CD4-positive, alpha-beta T cell treated with Interleukin-15 for 4 hours (primary cell): ENCODE measurements at places on chromosomes 7 and 10.

- DNase-seq: no peak
Observed at GRCh38 chr10:13272164-13272571, 27.7 kb downstream of the PHYH start.

DNA sequence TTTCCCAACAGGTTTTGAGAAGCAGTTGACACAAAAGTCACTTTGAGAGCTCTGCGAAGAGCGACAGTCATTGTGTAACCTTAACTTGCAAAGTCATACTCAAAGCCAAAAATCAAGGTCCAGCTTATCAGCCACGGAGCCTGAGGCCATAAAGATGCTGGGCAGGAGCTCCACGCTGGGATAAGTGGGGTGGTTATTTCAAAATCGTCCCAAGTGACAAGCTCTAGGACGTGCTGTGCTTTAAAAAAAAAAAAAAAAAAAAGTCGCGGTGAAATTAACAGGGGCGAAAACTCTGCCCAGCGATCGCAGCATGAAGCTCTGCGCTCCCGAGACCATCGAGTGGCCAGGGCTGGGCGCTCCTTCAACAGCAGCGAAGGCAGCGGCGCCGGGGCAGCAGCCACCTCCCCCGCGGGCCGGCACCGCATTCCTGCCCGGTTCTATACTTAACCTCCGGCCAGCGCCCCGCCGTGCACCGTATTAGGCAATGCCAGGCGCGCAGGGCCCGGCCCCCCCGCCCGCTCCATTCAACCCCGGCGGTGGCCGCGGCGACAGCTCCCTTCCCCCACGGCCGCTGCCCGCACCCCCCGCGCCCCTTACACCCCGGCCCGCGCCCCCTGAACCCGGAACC, 657 bp downstream of the HACD1 start:
- peak; percentile 4 for DNase-seq

GRCh38 chr7:157399086-157399687, 62.4 kb downstream of the DNAJB6 start:
- DNase-seq: no peak

GRCh38 chr7:41508755-41509154, 194.1 kb downstream of the INHBA start:
- no peak for DNase-seq

DNA sequence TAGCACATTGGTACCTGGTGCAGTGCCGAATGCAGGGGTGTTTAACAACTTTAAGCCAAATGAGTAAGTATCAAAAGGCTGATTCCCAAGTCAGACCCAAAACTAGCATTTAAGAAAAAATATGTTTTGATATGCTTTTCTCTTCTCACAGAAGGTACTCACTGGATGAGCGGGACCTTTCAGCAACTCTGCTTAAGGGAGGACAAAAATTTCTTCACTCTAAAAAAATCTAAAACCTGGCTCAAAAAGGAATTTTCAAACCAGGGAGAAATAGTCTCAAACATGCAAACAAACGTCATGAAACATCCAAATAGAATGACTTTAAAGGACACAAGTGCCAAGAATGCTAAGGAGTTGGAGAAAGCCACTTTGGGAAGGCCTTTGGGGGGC, 962.1 kb downstream of the KCNMA1 start:
- DNase-seq: no peak

DNA sequence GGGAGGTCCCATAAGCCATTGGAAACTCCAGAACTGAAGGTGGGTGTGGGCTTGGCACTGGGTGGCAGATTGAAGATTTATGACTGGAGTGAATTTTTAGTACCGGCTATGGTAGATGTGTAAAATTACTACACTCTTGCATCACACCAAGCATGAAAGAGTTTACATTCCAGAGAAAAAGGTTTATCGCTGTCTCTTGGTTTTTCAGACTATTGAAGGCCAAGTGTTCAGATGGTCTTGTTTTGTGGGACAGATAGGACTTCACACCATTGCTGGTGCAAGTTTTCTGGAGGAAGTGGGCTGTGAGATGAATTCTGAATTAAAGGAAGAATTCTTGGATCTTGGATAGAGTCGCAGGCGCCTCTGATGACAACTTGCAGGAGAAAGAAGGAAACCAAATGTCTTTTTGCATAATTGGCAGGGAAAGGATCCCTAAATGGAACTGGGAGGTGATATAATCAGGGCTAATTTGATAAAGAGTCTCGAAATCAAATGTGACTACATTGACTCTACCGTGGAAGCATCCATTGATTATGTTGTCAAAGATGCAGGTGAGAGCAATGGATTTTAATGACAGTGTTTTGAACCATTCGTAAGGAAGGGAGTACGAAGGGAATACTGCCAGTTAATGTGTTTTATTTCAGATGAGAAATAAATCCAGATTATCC, 14.2 kb upstream of the NMT2 start:
- no peak for DNase-seq

DNA sequence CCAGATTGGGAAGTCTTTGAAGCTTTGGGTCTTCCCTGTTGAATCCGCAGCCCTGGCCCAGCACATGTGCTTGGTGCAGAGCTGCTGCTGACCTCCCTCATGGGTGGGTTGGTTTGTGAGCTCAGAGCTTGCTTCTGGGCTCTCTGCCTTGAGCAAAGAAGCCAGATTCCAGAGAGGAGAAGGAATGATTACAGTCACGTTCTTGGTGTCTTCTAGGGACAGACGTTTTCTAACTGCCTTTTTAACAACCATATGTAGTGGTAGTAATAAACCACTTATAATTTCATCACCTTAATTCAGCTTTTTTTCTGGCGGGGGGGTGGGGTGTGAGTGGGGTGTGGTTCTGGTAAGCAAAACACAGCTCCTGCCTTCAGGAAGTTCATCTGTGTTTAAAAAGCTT, 39.5 kb downstream of the LRMDA start:
- DNase-seq: no peak

GRCh38 chr7:157970744-157971143, 616.9 kb downstream of the PTPRN2 start:
- DNase-seq: no peak

DNA sequence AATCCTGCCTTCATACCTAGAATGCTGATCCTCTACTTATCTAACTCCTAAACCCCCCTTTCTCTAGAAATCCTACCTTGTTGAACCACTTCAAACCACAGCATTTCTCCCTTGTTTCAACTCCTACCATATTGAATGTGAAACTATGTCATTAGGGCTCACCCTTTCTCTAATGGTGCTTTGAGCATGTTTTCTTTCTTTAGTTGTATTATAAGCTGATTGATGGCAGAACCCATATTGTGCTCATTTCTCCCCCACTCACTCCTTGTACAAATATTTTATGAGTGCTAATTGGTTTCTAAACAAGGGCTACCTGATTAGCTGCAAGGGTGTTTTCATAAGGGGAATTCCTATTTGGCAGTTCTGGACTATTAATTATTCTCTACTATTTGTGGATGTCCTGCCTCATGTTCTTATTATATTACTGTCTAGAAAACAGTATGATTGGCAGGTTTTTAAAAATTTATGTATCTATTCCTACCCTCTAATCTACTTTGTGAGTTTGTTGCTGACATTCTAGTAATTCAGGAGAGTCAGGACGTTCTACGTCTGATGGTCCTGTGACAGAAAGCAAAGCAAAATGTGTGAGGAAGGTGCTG, 765.8 kb downstream of the KCNMA1 start:
- DNase-seq: no peak

DNA sequence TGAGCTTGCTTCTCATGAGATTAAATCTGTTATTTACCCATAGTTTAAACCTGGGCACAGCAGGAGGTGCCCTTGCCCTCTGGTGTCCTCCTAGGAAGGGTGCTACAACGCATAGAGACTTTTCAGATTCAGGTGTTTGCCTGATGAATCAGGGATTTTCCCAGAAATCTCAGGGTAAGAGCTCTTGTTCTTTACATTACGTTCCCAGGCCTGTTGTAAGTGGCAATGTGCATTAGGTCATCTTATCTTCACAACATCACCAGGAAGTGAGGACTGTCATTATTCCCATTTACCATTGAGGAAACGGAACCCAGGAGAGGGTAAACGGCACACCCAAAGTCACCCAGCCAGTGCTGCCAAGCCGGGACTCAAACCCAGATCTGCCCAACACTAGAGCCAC, 73.0 kb downstream of the NHLRC2 start:
- no peak for DNase-seq

DNA sequence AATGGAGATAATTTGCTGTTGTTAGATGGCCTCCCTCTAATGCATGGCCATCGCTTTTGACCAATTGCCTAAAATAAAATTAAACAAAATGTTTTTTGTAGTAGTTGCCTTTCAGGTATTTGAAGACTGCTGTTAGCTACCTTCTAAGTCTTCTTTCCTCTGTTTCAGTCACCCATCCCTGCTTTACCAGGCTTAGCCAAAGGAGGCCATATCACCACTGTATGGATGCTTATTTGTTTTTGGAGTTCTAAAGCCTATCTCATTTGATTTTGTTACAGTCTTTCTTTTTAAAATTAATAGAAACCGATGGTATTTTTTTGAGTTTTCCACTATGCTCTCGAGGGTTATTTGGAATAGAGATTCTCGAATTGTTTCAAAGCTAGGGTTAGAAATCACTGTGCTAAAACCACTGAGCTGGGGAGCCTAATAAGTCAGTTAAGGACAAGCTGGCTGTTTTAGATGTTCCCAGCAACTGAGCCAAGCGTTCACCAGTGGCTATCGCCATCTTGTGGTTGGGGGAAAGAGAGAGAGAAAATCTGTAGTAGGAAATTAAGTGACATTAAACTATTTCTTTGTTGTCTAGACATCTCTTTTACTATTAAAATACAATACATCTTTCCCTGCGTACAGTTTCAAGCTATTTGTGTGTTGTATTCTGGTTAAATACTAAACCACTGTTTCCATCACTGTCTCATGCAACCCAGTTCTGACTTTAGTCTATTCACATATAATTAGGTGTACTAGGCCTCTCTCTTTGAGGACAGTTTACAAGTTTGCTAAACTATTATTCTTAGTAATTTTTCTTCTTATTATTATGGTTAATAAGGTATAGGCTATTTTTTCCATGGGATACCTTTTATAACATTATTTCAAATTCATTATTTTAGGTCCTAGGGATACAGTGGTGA, 52.2 kb downstream of the GPR158 start:
- DNase-seq: no peak
